Diencephalon (tissue), 1 donor: ENCODE measurements at places on chromosomes 7 and 10. TPM values are rescaled to one million over a fixed set of nuclear protein-coding genes. Genes with fewer than 3 reads are reported as not detected.

CDC14C gene
- not detected for total RNA-seq

HOXA2 gene
- total RNA-seq = not detected

TMEM236 gene
- total RNA-seq = 0.23 TPM

PRPS1L1 gene
- total RNA-seq = not detected

HOXA11 gene
- total RNA-seq = not detected

FAM185A gene
- 20.3 TPM for total RNA-seq

LRRC18 gene
- total RNA-seq = 0.23 TPM

ASIC3 gene
- total RNA-seq = 1.4 TPM
